ENCODE measurements at places on chromosomes 1 and 21. TPM values are rescaled to one million over a fixed set of nuclear protein-coding genes. Genes with fewer than 3 reads are reported as not detected.

Gene KCNA2
- 0.78 TPM for total RNA-seq

DNA sequence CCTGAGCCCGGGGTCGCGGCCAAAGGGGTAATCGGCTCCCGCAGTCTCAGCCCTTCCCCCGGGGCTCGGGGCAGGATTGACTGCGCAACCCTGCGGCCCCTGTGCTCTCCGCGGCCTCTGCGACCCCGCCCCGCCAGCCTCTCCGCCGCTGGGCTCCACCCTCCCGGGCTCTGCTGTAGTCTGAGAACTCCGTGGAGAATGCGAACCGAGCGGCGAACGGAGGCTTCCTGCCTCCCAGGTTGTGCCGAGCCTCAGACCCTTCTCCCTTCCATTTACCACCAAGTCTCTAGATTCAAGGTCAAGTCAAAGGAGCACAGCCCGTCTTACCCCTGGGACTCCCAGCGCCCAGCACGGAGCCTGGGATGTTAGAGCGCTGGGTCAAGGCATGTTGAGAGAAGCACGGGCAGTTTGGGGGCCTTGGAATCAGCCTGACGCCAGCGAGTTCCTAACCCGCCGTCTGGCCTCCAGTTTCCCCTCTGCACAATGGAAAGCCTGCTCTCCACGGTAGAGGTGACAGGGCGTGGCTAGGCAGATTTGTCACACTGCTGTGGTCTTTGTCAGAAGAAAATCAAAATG is 3.0 kb downstream of the ATP2B4 start:
- DNase-seq, result peak; percentile 89

GRCh38 chr1:160238408-160238807 is 23.9 kb downstream of the DCAF8 start:
- no peak for DNase-seq

GRCh38 chr21:15841856-15842564 is 112.2 kb downstream of the USP25 start:
- no peak for DNase-seq

Gene OR2L8
- total RNA-seq, result not detected

Gene RSPH1
- not detected for total RNA-seq

DNA sequence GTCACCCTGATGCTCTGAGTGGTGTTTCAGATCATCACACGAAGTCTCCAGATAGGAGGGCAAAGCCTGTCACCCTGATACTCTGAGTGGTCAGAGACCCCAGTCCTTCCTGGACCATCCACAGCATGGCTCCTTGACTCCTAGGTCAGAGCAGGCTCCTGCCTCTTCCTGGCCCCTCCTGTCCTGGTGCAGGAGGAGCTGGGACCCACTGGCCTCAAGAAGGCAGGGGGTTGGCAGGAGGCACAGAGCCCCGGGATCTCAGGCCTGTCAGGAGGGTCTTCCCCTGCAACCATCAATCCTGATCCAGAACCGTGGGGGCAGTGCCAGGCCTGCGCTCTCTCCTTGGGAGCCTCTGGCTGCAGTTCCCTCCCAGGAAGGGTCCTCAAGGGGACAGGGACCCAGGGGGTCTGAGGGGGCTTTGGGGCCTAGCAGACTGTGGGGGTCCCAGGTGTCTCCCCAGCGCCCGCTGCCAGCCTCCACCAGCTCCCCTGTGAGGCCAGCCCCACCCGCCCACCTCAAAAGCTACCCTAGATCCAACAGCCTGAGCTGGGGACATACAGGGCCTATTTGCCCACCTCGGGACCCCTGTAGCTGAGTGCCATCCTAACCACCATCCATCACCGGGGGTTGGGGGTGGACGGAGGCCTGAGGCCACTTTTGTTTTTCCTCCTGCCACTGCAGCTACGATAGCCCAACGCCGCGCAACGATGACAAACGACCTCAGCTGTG is 27.5 kb downstream of the COL6A1 start:
- DNase-seq, result no peak

DNA sequence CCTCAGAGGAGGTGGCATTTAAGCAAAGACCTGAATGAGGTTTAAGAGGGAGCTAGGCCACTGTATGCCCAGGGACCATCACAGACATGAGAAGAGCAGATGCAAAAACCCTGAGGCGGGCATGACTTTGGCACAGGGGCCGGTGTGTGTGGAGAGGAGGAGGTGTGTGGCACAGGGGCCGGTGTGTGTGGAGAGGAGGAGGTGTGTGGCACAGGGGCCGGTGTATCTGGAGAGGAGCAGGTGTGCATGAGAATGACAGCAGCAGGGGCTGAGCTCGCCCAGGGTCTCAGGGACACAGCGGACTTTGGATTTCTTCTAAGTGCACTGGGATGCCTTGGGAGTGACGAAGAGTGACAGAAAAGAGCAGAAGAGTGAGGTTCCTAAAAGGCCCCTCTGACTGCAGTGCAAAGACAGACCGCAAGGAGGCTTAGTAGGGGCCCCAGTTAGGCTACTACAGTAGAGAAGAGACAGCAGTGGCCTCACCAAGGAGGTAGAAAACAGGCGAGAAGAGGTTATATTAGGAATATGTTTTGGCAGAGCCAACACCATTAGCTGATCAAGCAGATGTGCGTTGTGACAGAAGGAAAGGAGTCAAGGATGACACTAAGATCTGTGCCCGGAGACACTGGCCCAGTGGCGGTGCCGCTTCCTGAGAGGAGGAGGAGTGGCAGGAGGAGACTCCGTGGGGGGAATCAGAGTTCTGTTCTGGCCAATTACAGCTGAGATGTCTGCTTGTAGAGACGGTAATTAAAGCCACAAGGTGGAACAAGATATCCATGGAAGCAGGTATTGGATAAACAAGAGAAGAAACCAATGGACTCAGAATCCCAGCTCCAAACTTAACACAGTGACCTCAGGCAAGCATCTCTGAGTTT is 18.4 kb downstream of the ZBTB17 start:
- DNase-seq, result no peak

Gene COL11A1
- total RNA-seq, result 0.05 TPM

- DNase-seq, result no peak
Observed at GRCh38 chr1:77016386-77016985, 149.2 kb downstream of the ST6GALNAC5 start.

Gene HENMT1
- 1.3 TPM for total RNA-seq

Gene RPL5
- total RNA-seq, result 779 TPM

Gene LCA5L
- total RNA-seq, result 1.5 TPM

DNA sequence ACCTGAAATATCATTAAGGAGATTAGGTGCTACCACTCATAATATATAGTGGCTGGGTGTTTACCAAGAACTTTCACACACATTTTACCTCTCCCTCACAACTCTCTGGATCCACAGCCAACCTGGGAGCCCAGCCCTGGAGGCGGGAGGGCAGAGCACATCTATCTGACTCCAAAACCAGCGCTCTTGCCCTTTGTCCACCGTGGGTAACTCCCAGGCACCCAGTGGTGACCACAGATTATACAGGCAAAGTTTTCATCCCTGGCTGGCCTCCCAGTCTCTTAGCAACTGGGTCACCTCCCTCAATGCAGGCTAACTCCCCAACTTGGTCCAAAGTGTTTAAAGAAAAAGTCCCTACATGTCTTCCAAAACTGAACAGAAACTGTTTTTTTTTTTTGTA is 2.4 kb downstream of the PAQR7 start:
- no peak for DNase-seq

DNA sequence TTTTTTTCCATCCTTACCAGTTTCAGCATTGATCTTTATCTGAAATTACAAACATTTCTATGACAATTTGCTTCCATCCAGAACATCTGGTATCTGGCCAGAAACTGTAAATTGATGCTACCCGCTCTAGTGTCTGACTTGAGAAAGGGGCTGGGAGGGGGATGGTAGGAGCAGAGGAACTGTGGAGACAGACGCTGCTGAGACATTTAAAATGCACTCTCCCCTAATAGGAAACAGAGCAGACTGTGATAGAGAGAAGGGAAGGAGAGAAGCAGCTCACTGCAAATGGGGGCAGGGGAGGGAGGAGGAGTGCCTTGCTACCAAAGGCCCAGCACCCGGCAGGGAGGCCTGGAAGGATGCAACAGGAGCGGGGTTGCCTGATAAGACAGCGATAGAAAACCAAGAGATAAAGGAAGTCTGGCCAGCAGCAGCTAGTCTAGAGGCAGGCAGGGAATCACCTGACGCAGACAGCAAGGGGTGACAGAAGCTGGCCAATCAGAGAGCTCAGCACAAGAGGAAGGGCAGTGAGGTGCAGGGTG is 195.5 kb upstream of the NFIA start:
- no peak for DNase-seq

- DNase-seq, result no peak
Observed at GRCh38 chr1:92329347-92330129, 30.7 kb downstream of the RPAP2 start.

DNA sequence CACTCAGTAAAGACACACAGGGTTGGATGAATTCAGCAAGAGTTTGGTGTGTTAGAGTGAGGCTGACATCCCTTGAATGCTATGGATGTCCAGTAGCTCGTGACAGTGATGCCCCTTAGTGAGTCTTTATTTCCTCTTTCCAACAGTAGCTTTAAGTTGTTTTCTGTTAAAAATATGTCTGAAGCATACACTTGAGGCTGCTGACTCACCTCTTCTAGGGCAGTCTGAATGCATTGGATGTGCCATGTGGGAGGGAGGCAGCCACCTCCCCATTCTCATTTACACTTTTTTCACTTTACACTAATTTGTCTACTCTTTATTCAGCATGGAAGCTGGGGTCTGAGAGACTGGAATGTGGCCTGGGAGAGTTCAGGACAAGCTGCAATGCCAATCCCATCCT is 17.6 kb downstream of the NOS1AP start:
- DNase-seq, result no peak

- no peak for DNase-seq
Observed at GRCh38 chr1:30198451-30198760, 525.0 kb downstream of the MATN1 start.

Gene CLDN14
- total RNA-seq, result not detected

- DNase-seq, result no peak
Observed at GRCh38 chr1:116966791-116967190, 34.8 kb upstream of the CD101 start.

Gene DNAJC6
- total RNA-seq, result 8.5 TPM

Gene VASH2
- 0.95 TPM for total RNA-seq

DNA sequence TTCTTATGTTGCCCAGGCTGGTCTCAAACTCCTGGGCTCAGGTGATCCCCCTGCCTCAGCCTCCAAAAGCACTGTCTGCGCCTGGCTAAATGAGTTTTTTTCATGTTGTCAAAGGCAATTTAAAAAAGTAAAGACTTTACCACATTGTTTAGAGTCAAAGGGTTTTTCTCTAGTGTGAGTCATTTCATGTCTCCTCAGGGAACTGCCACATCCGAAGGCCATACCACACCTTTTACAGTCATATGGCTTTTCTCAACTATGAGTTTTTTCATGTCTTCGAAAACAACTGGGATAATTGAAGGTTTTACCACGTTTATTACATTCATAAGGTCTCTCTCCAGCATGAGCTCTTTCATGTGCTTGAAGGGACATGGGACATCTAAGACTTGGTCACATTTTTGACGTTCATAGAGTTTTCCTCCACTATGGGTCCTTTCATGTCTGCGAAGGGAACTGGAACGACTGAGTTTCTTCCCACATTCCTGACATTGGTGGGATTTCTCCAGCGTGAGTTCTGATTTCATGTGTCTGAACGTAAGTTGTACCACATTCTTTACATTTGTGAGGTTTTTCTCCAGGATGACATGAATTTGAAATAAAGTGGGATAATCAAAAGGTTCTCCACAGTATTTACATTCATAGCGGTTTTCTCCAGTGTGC is 65.6 kb downstream of the UCHL5 start:
- no peak for DNase-seq

GRCh38 chr1:90544356-90544755 is 172.7 kb downstream of the BARHL2 start:
- no peak for DNase-seq

DNA sequence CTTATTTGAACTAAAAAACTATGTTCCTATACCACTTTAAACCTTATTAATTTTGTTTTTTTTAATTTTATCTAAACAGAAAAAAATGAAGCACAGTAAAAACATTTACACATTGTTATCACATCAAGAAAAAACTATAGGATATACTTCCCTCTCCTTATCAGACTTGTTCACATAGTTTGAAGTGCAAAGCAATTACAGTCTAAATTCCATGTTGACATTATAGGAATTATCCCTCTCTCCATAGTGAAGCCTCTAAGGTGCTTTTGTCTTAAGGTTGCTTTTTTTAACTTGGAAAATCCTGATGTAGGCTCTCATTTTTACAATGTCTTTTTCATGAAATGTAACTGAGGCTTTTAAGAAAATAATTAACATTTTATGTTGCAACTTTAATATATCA is 85.8 kb downstream of the RGS21 start:
- DNase-seq, result no peak

Gene THEM5
- total RNA-seq, result not detected

GRCh38 chr1:41260768-41261167 is 18.7 kb upstream of the SCMH1 start:
- no peak for DNase-seq

GRCh38 chr1:172515927-172516326 is 17.0 kb upstream of the SUCO start:
- DNase-seq, result no peak

Gene SFN
- not detected for total RNA-seq

GRCh38 chr1:150813028-150813707 is 5.1 kb upstream of the CTSK start:
- DNase-seq, result peak; percentile 47

Gene USH2A
- total RNA-seq, result 1.7 TPM

DNA sequence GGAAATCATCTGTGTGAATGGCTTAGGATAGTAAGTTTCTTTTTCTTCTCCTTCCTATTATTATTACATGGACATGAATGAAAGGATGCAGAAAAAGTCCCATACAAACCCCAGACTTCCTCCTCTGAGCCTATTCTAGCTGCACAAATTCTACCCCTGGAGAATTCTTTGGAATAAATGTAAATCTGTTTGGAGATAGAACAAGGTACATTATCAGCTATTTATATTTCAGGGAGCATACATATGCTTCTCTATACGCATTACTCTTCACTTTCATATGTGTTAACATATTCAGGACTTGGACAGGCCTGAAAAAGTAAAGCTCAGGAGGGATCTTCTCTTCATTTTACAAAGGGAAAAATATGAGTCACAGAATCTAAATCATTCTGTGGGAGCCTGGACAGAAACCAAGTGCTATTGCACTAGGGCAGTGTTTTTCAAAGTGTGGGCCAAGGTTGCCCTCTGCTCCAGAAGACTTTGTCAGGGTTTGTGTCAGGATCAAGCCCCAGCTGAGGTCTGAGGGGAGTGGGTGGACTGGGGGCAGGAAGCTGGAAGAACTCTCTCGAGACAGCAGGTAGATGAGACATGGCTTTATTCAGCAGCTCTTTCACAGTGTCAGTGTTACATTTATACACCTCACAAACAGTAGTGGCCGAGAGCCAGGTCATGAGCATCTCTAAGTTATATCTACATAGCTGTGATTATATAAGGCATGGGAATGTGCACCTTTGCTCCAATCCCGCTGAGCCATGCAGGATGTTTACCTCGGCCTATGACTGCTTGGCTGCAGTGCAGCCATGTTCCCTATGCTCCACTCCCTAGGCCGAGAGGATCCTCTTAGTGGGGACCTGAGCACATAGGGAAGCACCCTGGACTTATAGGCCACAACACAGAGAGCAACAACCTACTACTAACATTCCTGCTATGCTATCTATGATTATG is 114.3 kb downstream of the GDAP2 start:
- no peak for DNase-seq

- no peak for DNase-seq
Observed at GRCh38 chr1:247241691-247242090, 14.2 kb upstream of the VN1R5 start.

Gene LRRC38
- not detected for total RNA-seq

- DNase-seq, result no peak
Observed at GRCh38 chr1:12136916-12137610, 29.7 kb upstream of the TNFRSF1B start.

Gene IL22RA1
- 0.52 TPM for total RNA-seq

Gene MYOC
- 12.4 TPM for total RNA-seq

- DNase-seq, result no peak
Observed at GRCh38 chr1:113784104-113784779, 25.0 kb upstream of the PHTF1 start.
